ENCODE measurements at places on chromosomes 7 and 10. TPM values are rescaled to one million over a fixed set of nuclear protein-coding genes. Genes with fewer than 3 reads are reported as not detected.

DNA sequence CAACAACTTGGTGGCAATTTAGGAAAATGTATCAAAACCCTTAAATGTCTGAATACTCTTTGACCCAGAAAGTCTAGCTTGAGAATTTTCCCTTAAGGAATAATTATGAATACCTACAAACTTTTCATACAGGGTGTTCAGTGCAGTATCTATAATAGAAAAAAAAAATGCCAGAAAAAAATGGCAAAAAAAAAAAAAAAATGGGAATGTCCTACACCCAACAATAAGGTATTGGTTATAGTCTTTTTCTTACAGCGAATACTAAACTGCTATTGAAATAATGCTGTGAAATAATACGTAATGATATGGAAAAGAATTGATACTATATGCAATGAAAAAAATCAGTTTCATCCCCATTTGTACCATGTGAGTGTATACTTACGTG, 44.3 kb downstream of the ZNF800 start:
- no peak for DNase-seq

- DNase-seq: no peak
Observed at GRCh38 chr7:111710839-111711380, 148.6 kb upstream of the IMMP2L start.

- DNase-seq: no peak
Observed at GRCh38 chr7:32336726-32337125, 153.5 kb downstream of the LSM5 start.

- no peak for DNase-seq
Observed at GRCh38 chr7:135666156-135666555, 3.8 kb downstream of the STMP1 start.

DNA sequence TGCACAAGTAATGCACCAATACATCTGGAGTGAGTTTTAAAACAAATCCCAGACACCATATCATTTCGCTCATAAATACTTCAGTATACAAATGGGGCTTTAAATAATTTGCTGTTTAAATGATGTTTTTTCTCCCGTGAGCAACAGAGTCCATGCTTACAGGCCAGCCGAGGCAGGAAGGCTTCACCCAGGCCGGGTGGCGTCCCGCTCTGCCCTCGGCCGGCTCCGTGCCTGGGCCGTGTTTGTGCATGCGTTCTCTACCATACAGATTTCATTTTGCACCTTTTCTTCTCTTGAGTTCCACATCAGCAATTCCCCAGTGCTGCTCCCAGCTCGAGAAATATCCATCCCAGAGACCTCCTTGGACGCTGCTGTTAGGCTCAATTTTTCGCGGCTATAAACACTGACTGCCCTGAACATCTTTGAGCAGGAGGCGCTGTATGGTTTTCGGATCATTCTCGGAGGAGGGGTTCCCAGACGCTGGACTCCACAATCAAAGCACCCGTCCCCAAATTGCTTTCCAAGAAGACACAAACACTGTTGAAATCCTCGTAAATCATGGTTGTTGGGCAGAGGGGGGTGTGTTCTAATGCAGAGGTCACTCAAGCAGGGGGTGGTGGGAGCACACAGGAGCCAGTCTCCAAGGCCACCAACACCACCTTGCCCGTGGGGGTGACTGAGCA, 91.6 kb downstream of the MICALL2 start:
- DNase-seq: no peak

- no peak for DNase-seq
Observed at GRCh38 chr7:106021151-106022067, 58.3 kb downstream of the CDHR3 start.

DNA sequence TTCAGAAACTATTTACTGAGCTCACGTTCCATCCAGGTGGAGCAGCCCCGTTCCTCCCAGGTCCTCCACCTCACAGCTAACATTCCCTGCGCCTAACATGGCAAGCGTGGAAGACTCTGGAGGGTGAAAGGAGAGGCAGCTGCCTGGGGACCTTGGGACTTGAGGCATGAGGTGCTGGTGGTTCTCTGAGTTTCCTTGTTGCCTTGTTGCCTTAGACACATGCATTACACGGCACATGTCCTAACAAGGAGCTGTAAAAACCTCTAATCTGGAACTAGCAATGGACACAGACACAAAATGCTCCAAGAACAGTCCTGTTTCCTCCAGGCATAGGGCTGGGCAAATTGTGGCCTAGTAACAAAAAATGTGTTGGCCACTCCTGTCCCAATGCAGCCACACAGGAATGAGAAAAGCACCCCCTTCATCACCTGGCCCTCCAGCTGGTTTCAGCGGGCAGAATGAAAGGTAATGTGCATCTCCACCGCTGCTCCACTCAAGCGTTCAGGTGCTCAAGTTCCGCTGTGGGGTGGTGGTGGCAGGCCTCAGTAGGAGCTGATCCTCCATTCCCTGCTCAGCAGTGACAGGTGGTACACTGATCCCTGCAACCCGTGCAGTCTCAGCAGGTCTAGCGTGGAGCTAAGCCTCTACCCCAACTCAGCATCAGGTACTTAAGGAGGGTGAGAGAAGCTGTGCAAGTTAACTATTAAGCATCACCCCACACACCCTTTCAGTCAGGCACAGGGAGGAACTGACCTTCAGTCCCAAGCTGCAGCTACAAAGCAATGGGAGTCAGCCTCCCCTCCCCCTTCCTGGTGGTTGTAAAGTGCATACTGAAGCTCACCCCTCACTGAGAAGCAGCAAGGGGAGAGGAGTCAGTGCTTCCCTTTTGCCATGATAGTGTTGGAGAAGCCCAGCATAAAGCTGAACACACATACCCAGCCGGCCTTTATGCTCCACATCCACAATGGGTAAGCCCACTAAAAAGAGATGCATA, 382.8 kb downstream of the SDK1 start:
- no peak for DNase-seq

DNA sequence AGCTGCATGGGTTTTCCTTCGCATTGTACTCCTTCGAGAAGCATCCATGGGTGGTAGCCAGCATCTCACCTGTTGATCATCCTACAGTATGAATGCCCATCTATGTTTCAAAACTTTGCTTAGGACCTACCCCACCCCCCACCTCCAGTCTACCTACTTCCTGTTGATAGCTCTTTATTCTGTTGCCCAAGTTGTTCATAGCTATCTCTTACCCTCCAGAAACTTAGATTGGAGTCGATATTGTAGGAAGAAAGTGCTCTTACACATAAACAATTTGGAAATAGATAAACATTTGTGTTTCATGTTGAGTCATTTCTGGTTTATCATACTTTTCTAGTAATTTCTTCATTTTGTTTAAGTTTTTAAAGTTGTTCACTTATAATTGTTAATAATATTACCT, 90.1 kb downstream of the FAS start:
- DNase-seq: no peak

- DNase-seq: no peak
Observed at GRCh38 chr7:43593010-43593409, 10.1 kb downstream of the STK17A start.

DNA sequence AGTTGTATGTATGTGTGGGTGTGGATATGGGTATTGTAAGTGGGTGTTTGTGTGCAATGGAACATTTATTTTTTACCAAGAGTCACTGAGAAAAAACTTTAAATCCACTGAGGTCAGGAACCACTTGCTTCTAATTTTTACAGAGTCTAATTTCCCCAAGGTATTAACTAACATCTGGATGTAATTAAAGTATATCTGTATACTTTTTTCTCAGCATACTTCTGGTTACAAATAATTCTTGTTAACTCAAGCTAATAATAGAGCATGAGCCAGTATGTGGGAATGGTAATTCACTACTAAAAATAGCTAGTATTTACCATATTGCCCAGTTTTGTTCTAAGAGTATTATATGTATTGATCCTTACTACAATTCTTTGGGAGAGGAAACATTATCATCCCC, 24.6 kb upstream of the STEAP4 start:
- DNase-seq: no peak

- no peak for DNase-seq
Observed at GRCh38 chr7:33186192-33186591, 56.8 kb downstream of the BBS9 start.

GRCh38 chr7:30877993-30878392, 33.7 kb upstream of the AQP1 start:
- no peak for DNase-seq

DNA sequence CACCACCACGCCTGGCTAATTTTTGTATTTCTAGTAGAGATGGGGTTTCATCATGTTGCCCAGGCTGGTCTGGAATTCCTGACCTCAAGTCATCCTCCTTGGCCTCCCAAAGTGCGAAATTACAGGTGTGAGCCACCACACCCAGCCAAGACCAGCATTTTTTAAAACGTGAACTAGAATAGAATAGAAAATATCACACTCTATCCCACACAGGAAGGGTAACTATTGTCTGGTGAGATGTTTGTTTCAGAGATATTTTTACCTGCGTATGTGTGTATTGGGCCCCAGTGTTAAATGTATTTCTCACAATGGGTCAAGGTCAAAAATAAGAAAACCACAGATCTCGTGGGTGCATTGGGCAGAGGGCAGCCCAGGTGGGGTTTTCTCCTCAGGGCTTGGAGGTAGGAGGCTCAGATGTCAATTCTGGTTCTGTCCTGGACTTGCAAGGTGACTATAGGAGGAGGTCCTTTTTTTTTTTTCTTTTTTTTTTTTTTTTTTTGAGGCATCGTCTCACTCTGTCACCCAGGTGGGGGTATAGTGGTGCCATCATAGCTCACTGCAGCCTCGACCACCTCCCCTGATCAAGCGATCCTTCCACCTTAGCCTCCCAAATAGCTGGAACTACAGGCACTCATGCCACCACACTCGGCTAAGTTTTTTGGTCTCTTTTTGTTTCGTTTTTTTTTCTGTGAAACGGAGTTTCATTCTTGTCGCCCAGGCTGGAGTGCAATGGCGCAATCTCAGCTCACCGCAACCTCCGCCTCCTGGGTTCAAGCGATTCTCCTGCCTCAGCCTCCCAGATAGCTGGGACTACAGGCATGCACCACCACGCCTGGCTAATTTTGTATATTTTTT, 19.0 kb downstream of the SH2B2 start:
- DNase-seq: no peak

GRCh38 chr7:12771378-12771877, 84.0 kb downstream of the ARL4A start:
- DNase-seq: peak; percentile 99

DNA sequence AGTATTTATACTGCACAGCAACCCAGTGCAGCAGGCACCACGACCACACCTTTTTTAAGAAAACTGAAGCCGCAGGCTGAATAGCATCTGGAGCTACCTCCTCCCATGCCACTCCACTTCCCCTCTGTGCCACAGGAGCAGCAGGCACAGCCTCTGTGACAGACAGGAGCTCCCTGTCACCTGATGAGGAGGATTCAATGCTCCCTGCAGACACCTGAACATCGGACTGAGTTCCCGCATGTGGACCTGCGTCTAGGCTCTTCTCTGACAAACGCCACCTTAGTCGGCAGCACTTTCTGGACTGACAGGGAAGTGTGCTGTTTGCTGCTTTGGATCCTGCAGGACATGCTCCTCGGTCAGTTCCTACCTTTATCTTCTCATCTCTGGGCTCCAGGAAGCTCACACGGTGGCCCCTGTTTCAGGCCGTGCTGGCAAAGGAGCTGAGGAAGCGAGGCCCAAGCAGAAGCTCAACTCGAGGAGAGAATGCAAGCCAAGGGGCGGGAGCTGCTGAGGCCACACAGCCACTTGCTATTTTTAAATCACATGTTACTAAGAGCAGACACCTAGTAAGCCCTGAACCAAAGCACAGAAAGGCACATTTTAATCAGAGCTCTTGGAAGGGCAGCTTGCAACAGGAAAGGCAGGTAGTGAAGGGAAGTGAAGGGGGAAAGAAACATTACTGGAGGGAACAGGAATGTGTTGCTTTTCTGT, 56.6 kb downstream of the VOPP1 start:
- DNase-seq: no peak

GRCh38 chr10:34861293-34862021, 46.4 kb upstream of the PARD3 start:
- DNase-seq: no peak

DNA sequence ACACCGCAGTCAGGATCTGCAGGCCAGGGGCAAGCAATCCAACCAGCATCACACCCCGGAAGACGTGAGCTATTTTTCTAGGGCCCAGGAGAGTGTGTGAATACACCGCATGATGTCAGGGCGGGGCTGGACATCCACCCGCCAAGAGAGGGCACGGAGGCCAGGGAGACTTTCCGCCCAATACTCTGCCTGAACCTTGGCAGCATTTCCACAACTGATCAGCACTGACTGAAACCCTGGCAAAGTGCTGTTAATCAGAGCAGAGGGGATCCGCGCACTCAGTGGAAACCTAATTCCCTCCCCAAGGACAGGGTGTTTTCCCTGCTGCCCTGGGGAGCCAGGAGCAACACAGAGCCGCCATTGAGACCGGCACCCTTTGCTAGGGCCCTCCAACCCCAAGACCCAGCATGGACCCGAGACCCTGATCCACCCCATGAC, 8.2 kb downstream of the MAD1L1 start:
- no peak for DNase-seq

- DNase-seq: no peak
Observed at GRCh38 chr7:13466874-13467547, 522.5 kb downstream of the ETV1 start.

- no peak for DNase-seq
Observed at GRCh38 chr10:31963589-31963980, 35.0 kb upstream of the ARHGAP12 start.

DNA sequence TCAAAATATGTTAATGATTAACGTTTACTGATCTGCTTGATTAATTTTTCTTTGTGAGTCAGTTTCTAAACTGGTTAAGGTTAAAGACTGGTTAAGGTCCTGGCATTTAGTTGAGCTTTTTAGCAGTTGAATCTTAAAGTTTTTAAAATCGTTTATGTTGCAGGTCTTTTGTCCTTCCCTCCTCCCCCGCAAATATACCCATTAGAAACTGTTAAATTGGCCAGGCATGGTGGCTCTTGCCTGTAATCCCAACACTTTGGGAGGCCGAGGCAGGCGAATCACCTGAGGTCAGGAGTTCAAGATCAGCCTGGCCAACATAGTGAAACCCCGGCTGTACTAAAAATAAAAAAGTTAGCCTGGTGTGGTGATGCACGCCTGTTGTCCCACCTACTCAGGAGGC, 100.9 kb downstream of the PODXL start:
- no peak for DNase-seq

The RUFY2 gene
- total RNA-seq: 24.2 TPM

The NPFFR1 gene
- not detected for total RNA-seq

The CTAGE6 gene
- total RNA-seq: not detected

The GIMAP5 gene
- total RNA-seq: 0.85 TPM

The GARIN1A gene
- 3.6 TPM for total RNA-seq

The ZC3HAV1 gene
- total RNA-seq: 37.7 TPM

The GDF10 gene
- total RNA-seq: not detected

The AMPH gene
- 9.2 TPM for total RNA-seq

The PTEN gene
- 76.9 TPM for total RNA-seq

The MYL10 gene
- total RNA-seq: not detected

The GPR37 gene
- 2.1 TPM for total RNA-seq

Data from endothelial cell of umbilical vein (primary cell).